Type B pancreatic cell (in vitro differentiated cells): ENCODE measurements at places on chromosomes 3 and 15. TPM values are rescaled to one million over a fixed set of nuclear protein-coding genes. Genes with fewer than 3 reads are reported as not detected.

DNA sequence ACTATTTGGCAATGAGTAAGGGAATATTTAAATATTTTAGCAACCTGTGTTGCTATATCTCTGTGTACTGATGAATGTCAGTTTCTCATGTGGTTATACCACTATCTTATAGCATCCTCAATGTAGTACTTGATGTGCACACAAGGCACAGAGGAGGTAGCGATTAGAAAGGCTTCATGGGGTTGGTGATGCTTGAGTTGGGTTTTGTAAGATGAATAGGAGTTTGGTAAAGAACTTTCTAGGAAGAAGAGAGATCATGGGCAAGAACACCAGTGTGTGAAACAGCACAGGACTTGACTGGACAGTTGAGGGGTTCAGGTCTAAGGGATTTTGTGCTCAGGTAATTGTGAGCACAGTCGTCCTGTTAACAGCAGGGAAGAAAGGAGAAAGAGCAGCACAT, 38.1 kb downstream of the LPP start:
- no peak for DNase-seq

- DNase-seq, result no peak
Measured at GRCh38 chr15:49620199-49620598, 419 bp downstream of the FAM227B start.

GRCh38 chr3:108546692-108547091, 36.3 kb upstream of the MYH15 start:
- no peak for DNase-seq

GRCh38 chr3:149480326-149481017, 6.0 kb downstream of the TM4SF4 start:
- no peak for DNase-seq

GRCh38 chr3:56137415-56137814, 330.9 kb downstream of the ERC2 start:
- DNase-seq, result no peak

The MYZAP gene
- 5.7 and 9.9 TPM in 2 replicates for total RNA-seq

GRCh38 chr15:85587707-85588411, 206.9 kb downstream of the KLHL25 start:
- no peak for DNase-seq

- DNase-seq, result no peak
Measured at GRCh38 chr15:57147621-57148020, 228.7 kb upstream of the CGNL1 start.

The SNRPN gene
- 91.8 and 106 TPM in 2 replicates for total RNA-seq

DNA sequence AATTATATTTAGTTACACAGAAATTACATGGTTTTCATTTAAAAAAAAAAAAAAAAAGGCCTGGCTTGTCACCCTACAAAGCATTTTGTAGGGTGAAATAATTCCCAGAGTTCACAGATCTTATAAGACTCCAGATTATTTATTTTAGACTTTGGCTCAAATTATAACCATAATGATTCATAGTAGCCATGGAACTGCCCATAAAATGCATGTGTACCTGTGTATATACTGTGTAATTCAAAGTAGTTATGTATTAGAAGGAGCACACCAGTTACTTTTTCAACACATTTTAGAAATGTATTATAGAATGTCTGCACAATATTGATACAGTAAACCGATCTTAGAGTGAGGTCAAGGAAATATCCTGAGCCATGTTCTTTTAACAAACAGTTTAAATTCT, 975.6 kb downstream of the GBE1 start:
- no peak for DNase-seq

GRCh38 chr15:73851689-73852088, 21.7 kb upstream of the TBC1D21 start:
- no peak for DNase-seq

The CKMT1A gene
- total RNA-seq, result 37.3 and 79.5 TPM in 2 replicates

- DNase-seq, result no peak
Measured at GRCh38 chr15:87929841-87930240, 326.7 kb downstream of the NTRK3 start.

GRCh38 chr3:106124818-106125217, 256.0 kb upstream of the CBLB start:
- DNase-seq, result no peak

DNA sequence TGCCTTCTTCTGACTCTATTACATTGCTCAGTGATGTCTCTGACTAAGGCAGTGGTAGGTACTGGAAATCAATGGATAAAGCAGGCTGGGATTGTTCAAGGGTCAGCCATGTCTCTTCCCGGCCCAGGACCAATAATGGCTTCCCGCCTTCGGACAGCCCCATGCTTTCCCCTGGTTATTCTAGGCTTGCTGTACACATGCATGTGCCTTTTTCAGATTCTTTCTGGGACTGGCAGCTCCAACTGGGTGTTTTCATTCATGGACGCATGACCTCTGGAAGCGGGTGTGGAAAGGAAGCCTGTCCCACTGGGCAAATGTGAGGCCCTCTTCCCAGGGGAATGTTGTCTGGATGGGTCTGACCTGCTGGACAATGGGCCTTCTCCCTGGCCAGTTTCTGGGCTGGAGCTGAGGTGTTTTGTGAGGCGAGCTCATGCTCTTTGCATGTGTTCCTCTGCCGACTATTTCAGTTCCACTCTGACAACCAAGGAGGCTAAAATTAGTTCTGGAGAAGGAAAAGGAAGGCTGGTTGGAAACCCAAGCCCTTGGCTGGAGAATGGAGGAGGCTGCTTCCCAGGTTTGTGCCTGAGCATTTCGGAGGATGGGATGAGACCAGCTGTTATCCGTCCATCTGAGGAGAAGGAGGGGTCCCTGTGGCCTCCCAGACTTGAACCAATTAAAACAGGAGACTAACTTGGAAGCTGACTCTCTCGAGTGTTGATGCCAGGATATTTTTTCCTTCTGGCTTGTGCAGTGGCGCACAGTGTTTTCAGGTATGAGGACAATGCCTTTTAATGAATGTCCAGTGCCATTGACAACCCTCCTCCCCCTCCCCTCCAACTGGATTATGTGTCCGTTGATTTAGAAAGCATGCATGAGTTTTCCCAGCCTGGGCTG, 6.9 kb downstream of the ACVR2B start:
- DNase-seq, result no peak

DNA sequence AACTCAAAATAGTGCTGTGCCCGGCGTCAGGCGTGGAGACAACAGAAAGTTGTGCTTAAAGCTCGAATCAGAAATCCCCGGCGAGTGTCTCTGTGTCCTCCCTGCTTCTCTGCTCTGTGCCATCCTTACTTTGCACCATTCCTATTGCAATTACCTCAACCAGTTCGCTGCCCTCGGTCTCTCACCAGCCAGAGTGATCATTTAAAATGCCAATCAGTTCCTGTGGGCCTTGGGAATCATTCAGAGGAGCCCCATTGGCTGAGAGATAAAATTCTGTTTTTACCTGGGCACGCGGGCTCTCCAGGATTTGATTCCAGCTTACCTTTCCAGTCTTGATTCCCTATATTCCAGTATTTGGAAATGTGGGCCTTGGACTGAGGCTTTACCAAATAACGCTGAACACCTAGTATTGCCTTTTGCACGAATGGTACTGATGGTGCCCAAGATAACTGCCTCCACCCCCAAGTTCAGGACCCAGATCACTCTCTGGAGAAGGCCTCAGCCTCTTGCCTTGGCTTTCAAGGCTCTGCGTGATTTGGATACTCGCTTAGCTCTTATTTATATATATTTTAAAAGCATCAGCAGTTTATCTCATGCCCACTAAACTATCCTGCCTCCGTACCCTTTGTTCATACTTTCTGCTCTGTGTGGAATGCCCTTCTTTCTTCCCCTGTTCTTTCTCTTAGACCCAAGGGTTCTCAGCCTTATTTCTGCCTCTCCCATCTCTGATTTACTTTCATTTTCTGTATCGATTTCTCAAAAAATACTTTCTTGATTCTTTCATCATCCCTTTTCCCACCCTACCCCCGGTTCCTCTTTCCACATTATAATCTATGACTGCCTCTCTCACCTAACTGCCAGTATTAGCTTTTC, 863 bp downstream of the PSMA4 start:
- DNase-seq, result no peak

The HTR3E gene
- total RNA-seq, result not detected in 2 replicates

The CYP1A1 gene
- total RNA-seq, result 189 and 410 TPM in 2 replicates

The SCN11A gene
- total RNA-seq, result 0.21 and 1.4 TPM in 2 replicates

DNA sequence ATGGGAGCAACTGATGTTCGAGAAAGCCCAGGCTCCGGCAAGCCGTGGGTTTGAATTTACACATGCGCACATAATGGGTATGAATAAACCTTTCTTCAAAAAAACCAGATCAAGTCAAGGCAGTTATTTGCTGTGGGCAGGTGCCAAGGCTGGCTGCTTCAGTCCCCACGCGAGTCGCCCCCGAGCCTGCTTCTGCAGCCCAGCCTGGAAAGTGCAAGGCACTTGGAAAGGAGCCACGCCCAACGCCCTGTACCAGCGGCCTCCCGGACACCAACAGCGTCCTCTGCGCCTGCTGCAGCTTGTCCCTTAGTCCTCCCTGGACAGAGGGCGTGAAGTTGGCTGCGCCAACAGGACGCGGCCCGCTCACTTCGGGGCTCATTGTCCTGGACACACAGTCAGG, 68.9 kb downstream of the KLF15 start:
- DNase-seq, result no peak

DNA sequence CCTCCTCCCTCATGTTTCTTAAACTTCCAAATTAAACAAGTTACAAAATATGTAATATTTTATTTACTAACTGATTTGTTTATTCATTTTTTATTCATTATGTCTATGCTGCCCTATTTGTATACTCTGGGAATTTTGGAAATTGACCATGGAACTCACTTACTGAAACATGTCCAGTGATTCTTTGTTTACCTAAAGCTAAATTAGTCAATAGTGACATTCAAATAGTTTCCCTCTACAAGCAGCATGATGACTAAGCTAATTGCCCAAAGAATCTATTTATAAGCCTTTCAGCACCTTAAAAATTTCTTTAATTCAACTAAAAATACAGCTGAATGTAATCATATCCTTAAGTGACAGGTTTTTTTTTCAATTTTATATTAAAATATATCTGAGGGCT, 437.7 kb downstream of the SI start:
- DNase-seq, result no peak
